Cerebellar nuclear complex (tissue), 1 donor: ENCODE measurements at places on chromosomes 2 and 18.

- DNase-seq, result no peak
These were observed 116.6 kb downstream of the ATL2 start for GRCh38 chr2:38260469-38260868.

DNA sequence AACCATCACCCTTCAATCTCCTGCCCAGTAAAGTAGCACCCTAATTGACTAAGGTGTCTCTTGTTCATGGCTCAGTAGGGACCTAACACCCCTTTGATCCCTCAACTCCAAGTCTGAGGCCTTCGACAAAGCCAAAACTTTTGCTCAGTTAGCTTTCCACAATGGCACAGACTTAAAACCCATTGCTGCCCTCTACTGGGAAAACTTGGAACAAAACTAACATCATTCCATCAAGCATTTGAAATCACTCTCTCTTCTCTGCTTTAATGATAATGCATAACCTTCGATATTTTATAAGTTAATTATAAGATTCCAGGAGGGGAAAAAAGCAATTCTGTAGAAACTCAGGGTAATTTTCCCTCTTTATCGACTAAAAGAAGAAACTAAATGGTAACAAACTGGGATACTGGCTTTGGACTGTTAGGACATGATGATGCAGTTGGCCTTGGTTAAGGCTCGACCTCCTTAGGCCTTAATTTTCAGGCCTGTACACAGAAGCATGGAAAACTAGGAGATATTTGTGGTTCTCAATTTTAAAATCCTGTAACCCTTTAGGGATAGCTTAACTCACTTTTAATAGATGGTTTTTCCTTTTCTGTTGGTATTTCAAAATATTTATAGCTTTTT, 127.8 kb downstream of the STK39 start:
- DNase-seq, result peak; percentile 14

GRCh38 chr2:221596192-221596591, 24.1 kb upstream of the EPHA4 start:
- no peak for DNase-seq

DNA sequence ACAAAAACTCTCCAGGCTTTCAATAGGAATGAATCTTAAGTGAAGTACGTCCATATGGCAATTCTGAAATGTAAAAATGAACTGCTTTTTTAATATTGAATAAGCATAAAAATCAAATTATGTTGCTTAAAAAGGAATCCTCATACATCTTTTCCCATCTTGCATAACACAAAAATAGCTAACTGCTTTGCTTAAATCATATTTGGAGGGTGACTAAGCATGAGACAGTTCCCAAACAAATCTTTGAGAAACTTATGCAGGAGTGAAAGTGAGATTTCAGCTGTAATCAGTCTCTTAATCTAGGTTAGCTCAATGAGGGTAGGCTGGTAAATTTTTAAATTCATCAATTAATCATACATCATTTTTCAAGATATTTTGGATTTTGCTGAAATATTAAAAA, 111.5 kb downstream of the MBD5 start:
- DNase-seq, result no peak
